ENCODE measurements at places on chromosomes 1 and 21. TPM values are rescaled to one million over a fixed set of nuclear protein-coding genes. Genes with fewer than 3 reads are reported as not detected.

The SDC3 gene
- 23.0 TPM for total RNA-seq

- DNase-seq: no peak
- no peak overlapping the region for H3K4me3 ChIP-seq
- no peaks in the 10 kb centered on the region for H3K27me3 ChIP-seq
- no peaks in the 10 kb centered on the region for H3K4me1 ChIP-seq
- H3K27ac ChIP-seq: no peak overlapping the region
Observed at GRCh38 chr1:153929981-153930948, 7.5 kb upstream of the GATAD2B start.

DNA sequence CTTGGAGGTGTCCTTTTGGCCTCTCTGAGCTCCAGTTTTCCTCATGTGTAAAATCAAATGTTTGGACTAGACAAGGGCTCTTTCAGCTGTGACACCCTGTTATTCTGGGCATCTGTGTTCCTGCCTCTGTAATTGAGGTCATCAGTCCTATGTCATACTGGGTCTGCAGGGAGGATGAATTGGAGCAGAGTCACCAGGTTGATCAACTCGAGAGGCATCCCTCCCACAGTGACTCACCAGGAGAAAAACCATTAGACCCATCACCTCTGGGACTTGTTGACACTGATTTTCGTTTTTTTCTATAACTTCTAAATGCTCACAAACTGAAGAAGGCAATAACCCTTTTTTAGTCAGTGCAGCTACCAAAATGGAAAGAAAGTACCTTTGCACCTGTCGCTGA is 82.2 kb downstream of the ST6GALNAC5 start:
- peaks cover 20% of the 10 kb centered on the region for H3K4me1 ChIP-seq
- H3K27me3 ChIP-seq: no peaks in the 10 kb centered on the region
- H3K36me3 ChIP-seq: no peaks in the 10 kb centered on the region
- H3K4me3 ChIP-seq: no peak overlapping the region
- DNase-seq: no peak

DNA sequence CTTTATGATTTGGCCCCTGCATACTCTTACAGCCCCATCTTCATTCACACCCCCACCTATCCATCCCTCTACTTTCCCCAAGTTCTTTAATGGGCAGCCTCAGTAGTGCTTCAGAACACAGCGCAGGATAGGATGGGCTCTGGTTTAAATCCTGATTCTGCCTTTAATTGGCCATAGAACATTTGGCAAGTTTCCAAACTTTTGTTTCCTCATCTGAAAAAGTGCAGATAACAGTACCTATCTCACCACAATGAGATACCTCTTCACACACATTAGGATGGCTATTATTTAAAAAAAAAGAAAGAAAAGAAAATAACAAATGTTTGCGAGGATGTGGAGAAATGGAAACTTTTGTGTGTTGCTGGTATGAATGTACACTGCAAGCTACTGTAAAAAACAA is 142.5 kb upstream of the VANGL1 start:
- no peaks in the 10 kb centered on the region for H3K4me1 ChIP-seq
- no peaks in the 10 kb centered on the region for H3K36me3 ChIP-seq
- DNase-seq: no peak
- no peak overlapping the region for H3K4me3 ChIP-seq

- H3K4me3 ChIP-seq: no peak overlapping the region
- no peaks in the 10 kb centered on the region for H3K36me3 ChIP-seq
- peaks cover 12% of the 10 kb centered on the region for H3K27me3 ChIP-seq
- peaks cover 13% of the 10 kb centered on the region for H3K4me1 ChIP-seq
- H3K27ac ChIP-seq: no peak overlapping the region
Observed at GRCh38 chr1:31571340-31572295, 4.7 kb upstream of the TINAGL1 start.

The INAVA gene
- total RNA-seq: 63.1 TPM

GRCh38 chr1:8171751-8172464 is 145.8 kb upstream of the ERRFI1 start:
- H3K4me1 ChIP-seq: peaks cover 12% of the 10 kb centered on the region
- H3K4me3 ChIP-seq: no peak overlapping the region
- no peak for DNase-seq
